ENCODE measurements at places on chromosomes 1 and 21.

DNA sequence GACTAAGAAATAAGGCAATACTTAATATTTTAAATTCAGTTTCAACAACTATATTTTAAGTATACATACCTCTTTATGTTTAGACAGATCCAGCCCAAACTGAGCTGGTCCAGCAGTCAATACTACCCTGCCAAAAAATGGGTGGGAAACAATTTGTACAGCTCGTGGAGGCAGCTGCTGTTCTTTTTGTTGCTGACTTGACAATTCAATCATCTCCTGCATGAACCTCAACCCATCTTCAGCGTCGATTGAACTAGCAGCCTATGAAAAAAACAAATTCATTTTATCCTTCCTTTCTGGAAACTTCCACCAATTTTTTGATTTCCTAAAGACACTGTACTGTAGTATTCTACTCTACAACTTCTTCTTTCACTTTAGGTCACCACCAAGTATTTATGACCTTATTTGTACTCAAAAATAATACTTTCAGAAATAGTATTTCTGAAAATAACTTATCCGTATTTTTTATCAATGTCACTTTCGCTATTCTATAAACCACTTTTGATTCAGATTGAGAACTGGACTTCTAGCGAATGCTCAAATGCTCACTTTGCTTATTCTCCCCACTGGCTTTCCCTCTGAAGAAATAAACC, 46.5 kb downstream of the EDEM3 start:
- no peak for DNase-seq

GRCh38 chr1:170096806-170097340, 22.4 kb upstream of the KIFAP3 start:
- DNase-seq: no peak

GRCh38 chr1:3229081-3229725, 160.2 kb downstream of the PRDM16 start:
- no peak for DNase-seq

GRCh38 chr1:205535866-205536758, 31.6 kb downstream of the CDK18 start:
- DNase-seq: no peak

- no peak for DNase-seq
Observed at GRCh38 chr1:218665221-218665620, 320.1 kb downstream of the TGFB2 start.

- no peak for DNase-seq
Observed at GRCh38 chr1:34785231-34785874, 4.3 kb downstream of the GJB3 start.

DNA sequence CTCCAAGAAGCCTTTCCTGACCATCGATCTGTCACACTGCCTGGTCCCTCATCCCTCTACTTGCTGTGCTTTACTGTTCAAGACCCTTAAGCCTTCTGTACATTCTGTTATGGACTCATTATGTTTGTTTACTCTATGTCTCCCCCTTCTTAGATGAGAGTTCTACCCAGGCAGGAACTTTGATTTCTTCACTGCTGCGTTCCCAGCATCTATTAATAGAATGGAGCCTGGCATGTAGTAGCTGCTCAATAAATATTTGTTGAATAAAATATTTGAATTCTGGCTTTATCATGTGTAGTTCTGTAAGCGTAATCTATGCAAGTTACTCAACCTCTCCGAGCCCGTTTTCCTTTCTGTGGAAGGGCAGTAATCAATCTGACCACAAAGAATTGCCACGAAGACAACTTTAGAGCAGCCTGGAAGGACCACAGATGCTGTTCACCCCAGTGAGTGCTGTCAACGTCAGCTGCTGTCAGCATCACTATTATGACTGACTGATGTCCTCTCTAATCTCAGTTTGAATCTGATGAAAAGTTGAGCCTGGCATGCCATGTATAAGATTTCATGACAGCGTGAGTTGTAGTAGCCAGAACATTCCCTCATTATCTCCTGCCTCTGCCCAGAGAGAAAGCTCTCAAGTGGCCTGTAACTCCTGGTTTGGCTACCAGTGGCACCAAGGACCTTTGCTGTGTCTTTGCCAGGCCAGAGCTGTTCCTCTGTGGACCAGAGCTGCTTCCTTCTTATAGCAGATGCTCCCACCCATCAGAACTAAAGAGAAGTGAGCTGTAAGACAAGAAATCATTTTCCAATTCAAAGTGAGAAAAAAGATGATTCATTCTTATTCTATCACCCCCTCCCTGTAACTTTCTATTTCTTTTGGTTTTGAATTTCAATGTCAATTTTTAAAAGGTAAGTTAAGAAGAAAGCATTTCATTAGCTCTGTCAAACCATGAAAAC, 94.5 kb downstream of the PRDM2 start:
- DNase-seq: no peak

DNA sequence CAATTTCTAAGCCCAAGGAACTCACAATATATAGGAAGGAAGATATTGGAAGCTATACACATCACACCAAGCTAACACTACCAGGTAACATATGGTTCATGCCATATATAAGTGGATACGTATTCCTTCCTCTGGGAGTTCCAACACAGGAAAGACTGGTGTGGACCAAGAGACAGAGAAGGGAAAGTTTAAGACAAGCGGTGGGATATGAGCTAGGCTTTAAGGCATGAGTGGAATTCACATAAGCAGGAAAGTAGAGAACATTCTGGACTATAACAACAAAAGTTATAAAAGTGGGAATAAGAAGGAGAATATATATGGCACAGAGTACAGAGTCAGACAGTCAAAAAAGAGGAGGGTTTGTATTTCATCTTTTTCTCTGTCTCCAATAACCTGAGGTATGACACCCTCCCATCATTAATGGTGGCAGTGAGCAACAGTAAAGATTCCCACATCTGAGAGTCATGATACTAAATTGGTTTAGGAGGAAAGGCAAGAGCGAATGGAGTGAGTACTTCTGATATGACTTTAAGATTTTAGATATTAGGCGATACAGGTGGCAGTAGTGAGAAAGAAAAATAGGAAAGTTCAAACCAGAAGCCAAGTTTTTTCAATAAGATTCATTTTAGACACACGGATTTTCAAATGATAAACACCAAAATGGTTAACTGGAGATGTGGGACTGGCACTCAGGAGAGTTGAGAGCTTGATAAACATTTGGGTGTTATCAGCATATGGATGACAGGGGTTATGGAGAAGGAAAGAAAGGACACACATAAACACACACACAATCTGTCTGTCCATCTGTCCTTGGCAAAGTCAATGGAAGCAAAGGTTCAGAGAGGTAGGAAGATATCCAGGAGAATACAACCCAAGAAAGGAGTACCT, 87.4 kb upstream of the TTC39A start:
- no peak for DNase-seq

GRCh38 chr1:235279694-235280093, 48.3 kb downstream of the ARID4B start:
- no peak for DNase-seq

- no peak for DNase-seq
Observed at GRCh38 chr1:225843426-225843795, 33.5 kb downstream of the EPHX1 start.

DNA sequence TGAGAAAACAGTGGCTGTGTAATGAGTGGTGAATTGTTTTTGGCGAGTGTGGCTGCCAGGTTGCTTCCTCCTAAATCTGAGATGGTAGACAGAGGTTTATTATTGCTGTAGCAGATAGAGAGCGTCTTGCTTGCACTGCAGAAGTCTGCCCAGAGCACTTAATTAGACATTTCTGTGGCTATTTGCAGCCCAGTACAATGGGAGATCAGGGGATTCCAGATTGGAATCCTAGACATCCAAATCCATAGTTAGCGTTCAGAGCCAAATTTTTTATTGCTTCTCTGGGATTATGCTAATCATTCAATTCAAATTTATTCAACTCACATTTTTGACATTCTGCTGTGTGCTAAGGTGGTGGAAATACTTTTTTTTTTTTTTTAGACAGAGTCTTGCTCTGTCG, 30.0 kb downstream of the KIF26B start:
- no peak for DNase-seq

- DNase-seq: no peak
Observed at GRCh38 chr21:36719614-36720013, 20.7 kb downstream of the SIM2 start.

- no peak for DNase-seq
Observed at GRCh38 chr1:161987872-161988271, 35.8 kb downstream of the OLFML2B start.

GRCh38 chr1:57066980-57067610, 101.3 kb upstream of the C8B start:
- no peak for DNase-seq

All from stimulated activated CD4-positive, alpha-beta T cell treated with anti-CD3 and anti-CD28 coated beads, Interleukin-4, amount 100 ng/mL, for 24 hours (primary cell).